HT1080 (cell line): ENCODE measurements at places on chromosomes 4 and X.
A peak's percentile ranks its signal among the peaks of the same experiment; 100 is the strongest.

DNA sequence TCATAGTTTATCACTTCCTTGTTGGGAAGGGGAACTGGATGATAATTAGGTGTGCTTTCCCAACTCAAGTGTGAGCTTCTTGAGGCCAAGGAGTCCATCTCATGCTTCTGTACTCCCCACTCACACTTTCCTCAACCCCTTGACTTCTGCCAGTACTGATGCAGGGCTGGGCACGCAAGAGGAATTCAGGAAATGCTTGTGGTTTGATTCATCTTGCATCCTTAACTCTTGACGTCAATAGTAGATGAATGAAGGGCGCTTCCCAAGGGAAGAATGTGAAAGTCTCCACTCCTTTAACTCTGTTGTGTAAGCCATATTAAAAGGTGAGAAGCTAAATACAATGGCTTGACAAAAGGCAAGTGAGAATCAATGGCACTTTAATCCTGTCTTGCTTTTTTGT lies 101.8 kb downstream of the AGTR2 start:
- DNase-seq: peak; percentile 95

DNA sequence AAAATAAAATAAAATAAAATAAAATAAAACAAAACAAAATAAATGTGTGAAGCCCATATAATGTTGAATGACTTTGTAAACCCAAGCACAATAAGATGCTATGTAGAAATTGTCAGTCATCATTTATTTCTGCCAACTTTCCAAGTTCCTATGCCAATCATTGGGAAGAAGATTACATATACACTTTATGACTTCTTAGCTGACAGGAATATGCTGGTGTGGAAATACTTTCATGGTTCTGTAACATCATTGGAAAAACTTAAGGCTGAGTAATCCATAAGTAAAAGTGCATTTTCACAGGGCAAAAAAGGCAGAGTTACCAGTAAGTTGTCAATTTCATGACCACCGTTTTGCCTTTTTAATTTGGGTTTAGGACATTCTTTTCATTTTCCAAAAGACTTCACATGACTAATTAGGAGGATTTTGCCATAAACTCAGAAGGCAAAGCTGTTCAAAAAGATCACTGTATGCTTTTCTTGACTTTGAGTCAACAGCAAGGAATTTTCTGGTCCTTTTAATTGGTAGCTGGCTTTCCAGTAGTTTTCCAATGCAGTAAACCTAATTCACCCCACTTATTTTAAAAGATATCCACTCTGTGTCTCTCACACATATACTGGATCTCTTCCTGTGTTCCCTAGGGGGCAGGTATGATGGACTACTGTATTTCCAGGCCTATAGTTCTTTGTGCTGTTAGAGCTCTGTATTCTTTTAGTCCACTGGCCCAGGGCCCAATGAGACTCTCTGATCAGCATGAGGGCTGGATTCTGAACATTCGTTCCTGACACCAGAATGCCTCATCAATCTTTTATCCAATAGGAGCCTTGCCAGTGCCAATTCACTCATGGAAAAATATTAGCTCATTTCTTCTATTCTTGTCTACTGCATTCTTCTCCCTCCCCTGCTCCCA lies 26.2 kb upstream of the SCRG1 start:
- peak; percentile 60 for DNase-seq

- DNase-seq: no peak
Observed at GRCh38 chrX:77731821-77732419, 54.1 kb downstream of the ATRX start.

- no peak for DNase-seq
Observed at GRCh38 chr4:25722964-25723363, 67.3 kb downstream of the SLC34A2 start.

DNA sequence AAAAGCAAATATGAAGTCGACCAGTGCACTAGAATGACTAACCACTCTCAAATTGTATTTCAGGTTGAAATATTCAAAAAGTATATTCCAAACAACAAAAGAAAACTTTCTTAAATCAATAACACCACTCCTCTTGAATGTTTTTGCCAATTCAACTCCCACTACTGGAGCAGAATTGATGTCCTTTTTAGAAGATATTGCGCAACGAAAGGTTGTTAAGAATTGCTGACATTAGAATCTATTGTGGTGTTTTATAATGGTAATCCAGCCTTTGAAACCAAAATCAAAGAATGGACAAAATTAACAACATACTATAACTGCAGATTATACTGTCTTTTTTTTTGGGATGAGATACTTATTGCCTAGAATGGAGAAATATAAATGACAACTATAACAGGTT lies 331.3 kb downstream of the GRXCR1 start:
- no peak for DNase-seq

- DNase-seq: no peak
Observed at GRCh38 chr4:173516621-173517524, 13.2 kb downstream of the HAND2 start.

DNA sequence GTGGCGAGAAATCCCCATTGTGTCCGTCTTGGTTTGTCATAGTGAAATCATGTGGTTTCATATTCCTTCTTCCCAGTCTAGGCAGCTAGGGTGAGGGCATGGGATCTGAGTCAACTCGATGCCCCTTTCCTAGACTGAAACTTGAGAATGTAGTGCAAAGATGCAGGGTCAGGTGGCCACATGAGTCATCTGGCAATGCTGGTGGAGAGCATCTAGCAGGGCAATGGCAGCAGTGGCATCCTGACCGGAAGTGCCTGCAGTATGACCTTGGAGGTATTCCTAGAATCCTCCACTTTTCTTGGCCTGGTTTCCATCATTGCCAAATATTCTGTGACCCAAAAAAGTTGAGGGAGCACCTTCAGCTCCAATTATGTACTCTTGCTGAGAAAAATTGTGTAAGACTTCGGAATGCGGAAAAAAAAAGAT lies 39.1 kb upstream of the TMEM184C start:
- DNase-seq: peak; percentile 99
